Endodermal cell (in vitro differentiated cells): ENCODE measurements at places on chromosomes 4 and X. TPM values are rescaled to one million over a fixed set of nuclear protein-coding genes. Genes with fewer than 3 reads are reported as not detected.
A peak's percentile ranks its signal among the peaks of the same experiment; 100 is the strongest.

- peak; percentile 52 for DNase-seq
These were observed 295.9 kb upstream of the TACR3 start for GRCh38 chr4:104015680-104016079.

GRCh38 chr4:77826275-77826674 lies 7.1 kb upstream of the CNOT6L start:
- no peak for DNase-seq

DNA sequence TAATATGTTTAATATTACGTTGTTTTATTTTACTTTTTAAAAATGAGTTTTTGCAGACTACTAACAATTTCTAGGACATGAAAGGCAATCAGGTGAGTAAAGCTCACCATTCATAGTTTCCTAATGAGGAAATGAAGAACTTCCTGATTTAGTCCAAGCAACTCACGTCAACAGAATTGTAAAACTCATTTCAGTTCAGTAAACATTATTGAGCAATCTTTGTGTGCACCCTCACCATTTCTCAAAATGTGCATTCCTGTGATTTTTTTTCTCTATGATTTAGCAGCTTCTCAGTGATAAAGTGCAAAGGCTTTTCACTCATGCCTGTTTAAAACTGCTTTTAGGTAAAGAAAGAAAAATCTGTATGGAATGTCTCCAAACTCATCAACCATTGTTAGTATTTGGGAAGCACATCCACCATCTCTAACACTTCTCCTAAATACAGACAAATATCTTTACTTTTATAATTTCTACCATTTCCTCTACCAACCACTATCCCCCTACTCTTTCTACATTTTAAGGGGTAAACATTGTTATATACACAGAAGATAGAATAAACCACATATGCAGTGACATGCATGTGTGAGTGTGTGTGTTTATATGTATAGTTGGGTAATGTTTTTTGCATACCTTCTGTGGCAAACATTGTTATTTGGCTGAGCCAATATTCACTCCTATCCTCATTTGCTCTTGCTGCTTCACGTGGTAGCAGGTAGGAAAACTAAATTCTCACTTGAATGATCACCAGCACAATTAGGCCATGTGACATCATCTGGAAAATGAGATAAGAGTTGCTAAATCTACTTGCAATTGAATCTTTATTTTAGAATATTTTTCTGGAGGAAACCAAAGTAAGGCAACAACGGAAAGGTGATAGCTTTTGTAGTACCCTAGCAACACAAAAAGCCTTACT lies 54.7 kb upstream of the PRDM8 start:
- DNase-seq, result no peak

GRCh38 chr4:7879127-7879526 lies 60.5 kb downstream of the AFAP1 start:
- peak; percentile 14 for DNase-seq

DNA sequence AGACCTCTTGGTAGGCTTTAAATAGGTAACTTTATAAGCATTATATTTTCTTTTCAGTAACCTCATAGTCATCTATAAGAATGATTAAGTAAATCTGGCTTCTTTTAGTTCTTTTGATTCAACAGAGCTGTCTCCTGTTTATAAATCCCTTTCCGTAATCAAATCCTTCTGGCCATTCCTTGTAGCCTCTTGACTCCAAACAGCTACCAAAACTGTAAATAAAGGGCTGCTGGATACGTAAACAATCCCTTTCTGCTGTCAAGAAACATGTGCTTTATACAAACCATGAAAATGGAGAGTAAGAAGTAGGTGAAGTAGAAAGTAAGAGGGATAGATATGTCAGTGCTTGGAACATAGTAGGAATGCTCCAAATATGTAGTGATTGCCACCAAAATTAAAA lies 183.2 kb upstream of the CASK start:
- DNase-seq, result no peak

- peak; percentile 53 for DNase-seq
These were observed 548 bp downstream of the TMEM164 start for GRCh38 chrX:110003167-110004156.

CXCL6 gene
- total RNA-seq, result 0.21 to 0.46 TPM in 2 of 3 replicates, not detected in the other
